T-helper 2 cell (primary cell): ENCODE measurements at places on chromosomes 1 and 21.

DNA sequence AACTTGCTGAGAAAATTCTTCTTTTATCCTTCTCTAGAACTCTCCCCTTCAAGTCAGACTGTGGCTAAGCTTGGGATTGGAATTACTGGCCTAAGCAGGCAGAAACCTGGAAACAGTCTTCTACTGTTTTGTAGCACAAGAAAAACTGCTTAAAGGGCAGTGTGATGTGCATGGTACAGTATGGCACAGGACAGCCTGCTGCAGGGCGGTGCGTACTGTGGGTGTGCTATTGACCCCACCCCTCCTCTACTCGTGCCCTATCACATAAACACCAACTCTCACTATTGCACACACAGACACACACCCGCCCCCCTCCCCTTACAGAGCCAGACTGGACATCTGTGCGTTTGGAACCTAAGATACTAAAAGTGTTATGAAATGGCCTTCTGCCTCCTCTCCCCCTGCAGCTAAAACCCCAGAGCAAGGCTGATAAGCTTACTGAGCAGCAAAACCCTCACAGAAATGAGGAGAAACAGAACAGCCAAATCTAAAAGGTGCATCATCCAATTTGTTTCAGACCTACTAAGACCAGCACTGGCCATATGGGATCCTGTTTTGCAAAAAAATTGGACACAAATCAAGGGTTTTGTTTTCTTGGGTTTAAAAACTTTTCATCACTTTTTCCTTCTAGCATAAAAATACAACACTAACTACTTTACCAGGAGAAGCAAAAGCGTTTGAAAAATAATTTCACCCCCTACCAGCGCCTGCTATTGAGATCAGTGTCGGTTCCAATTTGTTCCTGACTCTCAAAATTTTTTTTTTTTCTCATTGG lies 355.8 kb upstream of the LYPLAL1 start:
- no peak for DNase-seq

GRCh38 chr1:47622776-47623556 lies 185.1 kb downstream of the FOXD2 start:
- no peak for DNase-seq

GRCh38 chr1:86064899-86065298 lies 91.7 kb downstream of the COL24A1 start:
- no peak for DNase-seq

- DNase-seq = no peak
Measured at GRCh38 chr1:82598812-82599211, 798.1 kb downstream of the ADGRL2 start.

- DNase-seq = no peak
Measured at GRCh38 chr1:19504796-19505692, 19.7 kb upstream of the CAPZB start.

DNA sequence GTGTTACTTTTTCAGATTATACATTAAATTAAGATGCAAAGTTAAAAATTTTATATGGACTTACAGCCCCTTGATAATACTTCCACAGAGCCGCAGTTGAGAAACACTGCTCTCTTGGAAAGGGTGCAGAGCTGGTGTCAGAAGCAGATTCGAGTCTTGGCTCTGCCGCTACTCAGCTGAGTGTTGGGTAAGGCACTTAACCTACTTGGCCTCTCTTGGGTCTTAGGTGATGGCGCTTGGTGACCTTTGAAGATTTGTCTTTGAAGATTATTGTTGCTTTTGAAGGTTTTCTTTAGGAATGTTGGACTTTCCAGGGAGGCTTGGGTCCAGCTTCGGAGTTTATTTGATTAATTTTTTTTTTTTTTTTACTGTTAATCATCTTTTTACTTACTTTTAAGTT lies 48.5 kb downstream of the CAMTA1 start:
- DNase-seq = no peak

DNA sequence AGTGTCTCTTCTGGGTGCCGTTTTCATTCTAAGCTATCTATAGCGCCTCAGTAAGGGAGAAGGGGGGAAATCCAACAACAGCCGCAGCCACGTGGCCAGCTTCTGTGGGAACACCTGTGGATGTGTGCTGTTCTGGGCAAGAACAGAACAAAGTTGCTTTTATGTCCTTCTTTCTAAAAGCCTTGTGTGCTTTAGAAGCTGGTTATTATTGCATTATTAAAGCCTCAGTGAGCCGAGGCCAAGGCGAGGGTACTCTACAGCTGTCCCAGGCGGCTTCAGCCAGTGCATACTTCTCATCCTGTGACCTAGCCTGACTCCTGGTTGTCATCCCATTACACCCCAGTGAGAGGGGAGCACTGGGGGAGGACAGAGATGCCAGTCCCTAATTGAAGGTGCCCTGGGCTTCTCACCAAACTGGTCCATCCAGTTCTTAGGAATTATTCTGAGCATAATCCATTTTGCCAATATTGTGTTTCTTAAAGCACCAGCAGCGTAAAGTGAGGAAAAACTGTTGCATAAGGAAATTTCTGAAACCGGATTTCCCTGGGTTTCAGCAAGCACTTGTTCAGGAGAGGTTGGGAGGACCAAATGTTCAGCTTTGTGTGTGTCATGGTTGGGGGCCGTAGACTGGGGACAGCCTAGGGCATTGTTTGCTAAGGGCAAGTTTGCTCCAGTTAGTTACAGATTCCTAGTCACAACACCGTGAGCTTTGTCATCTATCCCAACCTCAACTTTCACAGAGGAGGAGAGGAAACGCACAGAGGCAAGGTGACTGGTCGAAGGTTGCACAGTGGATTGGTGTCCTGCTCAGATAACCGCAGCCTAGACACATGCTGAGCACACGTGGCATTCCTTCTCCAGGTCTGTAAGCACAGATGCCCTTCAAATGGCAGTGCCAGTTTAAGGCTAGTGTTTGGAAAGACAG lies 61.0 kb upstream of the ATP1A1 start:
- no peak for DNase-seq

DNA sequence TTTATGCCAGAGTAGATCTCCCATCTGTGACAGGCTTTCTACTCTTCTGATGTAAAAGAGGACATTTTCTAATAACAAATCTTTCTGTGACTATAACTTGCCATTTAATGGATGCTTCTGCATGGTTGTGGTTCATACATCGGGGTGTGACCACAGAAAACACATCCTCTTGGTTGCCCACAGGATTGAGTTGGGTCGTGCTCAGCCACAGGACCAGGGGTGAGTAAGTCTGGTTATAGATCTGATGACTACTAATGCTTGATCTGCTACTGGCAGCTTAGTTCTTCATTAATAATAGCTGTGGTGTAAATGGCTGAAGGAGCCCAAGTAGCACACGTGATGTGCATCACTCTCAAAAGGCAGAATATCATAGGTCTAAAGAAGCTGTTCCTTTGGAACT lies 328.2 kb downstream of the RWDD3 start:
- DNase-seq = no peak

DNA sequence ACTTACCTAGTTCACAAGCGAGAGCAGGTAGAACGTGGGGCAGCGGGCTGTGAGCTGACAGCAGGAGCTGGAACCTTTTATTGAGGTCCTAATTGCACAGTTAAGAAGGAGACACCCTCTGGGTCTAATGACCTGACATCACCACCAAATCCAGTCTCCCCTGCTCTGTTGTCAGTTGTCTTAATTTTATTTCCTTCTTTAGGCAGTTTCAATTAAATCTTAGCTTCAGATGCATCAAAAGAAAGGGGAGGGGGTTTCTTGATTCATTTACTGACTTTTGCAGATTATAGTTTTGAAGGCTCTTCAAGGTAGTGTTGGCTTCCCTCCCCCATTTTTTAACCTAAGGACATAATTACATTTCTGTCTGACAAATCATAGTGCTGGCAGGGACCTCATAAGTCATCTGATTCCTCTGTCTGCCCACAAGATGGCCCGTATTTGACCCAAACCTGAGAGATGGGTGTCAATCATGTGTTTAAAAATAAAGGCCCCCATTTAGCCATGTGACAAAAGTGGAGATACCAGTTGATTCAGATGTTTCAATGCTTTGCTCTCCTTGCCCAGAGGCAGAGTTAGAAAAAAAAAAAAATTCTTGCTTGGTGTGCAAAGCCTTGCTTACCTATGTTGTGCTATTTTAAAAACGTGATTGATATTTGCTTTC lies at the start of gene TCHHL1:
TSS of gene TCHHL1 (minus strand) at position 51 of the 661 bp plus-strand sequence. CDS start 921 bp downstream, outside the sequence.
- DNase-seq = no peak

DNA sequence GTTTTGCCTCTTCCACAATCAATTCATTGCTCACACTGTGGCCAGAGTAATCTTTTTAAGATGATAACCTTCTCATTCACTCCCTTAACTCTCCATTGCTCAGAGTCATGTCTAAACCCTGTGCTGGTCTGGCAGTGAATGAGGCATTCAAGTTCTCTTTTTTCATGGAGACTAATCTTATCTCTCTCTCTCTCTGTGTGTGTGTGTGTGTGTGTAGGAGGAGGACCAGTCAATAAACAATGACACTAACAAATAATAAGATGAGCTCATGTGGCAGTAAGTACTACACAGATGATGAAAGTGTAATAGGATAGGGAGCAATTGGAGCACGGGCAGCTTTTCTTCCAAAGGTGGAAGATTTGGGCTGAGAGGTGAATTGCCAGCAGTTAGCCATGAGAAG lies 122.0 kb upstream of the B3GALT2 start:
- no peak for DNase-seq

GRCh38 chr1:63987014-63987627 lies 213.3 kb downstream of the ROR1 start:
- DNase-seq = no peak

GRCh38 chr1:226494092-226494609 lies 54.4 kb upstream of the STUM start:
- DNase-seq = no peak

DNA sequence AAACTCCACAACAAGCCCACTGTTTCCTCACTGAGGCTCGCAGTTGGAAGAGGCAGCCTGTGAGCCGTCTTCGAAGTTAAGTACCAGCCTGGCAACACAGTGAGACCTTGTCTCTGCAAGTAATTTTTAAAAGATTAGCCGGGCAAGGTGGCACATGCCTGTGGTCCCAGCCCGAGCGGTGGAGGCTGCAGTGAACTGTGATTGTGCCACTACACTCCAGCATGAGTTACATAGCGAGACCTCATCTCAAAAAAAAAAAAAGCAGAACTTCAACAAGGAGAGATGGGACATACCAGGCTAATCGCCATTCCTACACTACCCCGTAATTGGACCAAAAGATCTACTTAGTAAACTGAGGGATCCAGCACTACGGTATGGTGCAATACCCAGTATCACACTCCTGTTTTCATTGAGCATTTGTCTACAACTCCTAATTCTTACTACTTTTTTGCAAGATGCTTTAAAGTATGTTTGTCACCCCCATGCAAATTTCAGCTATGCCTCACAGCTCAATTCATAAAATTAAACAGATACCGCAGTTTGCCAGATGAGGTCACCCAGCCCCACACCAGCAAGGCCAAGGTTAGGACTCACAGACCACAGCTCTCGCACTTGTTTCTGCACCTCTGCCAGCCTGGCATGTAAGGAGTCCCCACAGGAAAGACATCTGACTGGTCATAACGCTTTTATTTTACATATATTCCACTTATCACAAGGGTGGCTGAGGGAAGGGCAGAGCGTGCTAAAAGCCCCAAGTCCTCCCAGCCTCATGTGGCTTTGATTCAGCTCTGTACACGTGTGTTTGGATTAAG lies 21.0 kb downstream of the SDE2 start:
- DNase-seq = no peak

- DNase-seq = no peak
Measured at GRCh38 chr1:171751221-171751620, 9.4 kb upstream of the VAMP4 start.

- no peak for DNase-seq
Measured at GRCh38 chr1:43705982-43706597, 1.2 kb upstream of the ST3GAL3 start.

DNA sequence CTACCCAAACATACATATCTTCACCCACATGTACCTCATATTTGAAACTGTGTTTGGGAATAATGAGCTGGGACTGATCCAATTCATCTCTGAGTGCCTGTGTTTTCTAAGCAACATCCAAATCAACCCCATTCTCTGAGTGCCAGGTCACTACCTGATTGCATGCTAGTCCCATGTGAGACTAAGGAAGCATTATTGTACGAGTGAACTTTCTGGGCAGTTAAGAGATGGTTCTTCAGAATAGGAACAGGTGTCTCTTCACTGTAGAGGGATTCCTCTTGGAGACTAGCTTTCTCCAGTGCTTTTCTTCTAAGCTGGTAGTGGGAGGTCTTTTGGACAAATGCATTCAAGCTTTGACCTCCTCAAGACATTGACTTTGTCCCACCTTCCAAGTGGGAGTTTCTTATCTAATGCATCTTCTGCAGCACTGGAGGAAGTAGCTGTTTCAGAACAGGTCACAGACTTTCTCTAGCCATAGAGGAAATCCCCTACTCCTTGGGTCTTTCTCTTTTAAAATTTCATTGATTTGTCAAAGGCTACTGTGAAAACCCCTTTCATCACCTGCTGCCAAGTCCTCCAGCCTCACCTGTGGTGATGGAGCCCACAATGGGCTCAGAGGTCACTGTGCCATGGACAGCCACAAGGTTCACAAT lies 172.0 kb upstream of the KIAA0040 start:
- no peak for DNase-seq

GRCh38 chr1:222815440-222815765 lies 564 bp downstream of the DISP1 start:
- no peak for DNase-seq

GRCh38 chr1:244197851-244198375 lies 146.8 kb downstream of the ZBTB18 start:
- no peak for DNase-seq

DNA sequence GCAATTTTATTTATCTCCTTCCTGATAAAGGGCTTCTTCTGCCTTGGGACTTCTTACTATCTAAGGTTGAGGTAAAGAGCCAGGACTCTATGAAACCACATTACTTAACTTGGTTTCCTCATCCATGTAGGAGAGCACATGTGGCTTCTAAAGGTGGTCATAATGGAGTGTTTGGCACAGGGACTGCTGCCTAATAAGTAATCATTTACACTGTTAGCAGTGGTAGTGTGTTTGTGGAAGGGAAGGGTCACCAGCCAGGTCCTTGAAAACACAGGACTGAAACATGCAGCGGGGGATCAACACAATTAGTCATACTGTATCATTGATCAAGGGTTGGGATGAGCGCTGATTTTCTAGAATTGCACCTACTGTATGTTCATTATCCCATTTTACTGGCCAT lies 59.6 kb downstream of the UCK2 start:
- DNase-seq = no peak

DNA sequence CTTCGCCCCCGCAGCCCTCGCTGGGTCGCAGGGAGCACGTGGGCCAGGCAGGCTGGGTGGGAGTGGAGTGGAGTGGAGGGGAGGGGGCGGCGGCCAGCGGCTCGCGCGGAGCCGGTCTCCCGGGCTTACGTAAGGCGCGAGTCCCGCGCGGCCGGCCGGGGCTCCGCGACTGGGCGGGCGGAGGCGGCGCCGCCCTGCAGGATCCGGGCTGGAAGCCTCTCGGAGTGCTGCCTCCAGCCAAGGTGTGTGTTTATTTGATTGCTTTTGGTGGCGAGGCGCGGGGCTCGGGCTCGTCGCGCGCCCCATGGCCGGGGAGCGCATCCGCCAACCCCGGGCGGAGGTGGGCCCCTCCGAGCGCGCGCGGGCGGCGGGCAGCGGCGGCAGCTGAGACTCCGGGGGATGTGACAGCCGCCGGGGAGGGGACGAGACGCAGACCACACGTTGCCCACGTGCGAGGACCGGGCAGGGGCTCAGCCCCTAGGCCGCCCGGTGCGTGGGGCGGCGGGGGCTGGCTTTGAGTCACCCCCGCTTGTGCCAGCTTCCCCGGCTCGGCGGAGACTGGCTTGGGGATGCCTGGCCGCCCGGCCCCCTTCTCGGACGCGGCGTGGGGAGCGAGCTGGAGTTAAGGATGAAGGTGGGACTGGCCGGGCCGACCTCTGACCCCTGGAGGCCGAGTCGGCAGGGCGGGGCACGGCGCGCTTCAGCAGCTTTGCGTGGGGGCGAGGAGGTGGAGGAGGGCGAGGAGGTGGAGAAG lies 402 bp upstream of the AK4 start:
- DNase-seq = no peak

GRCh38 chr21:31997191-31997590 lies 124.4 kb downstream of the HUNK start:
- DNase-seq = no peak

- no peak for DNase-seq
Measured at GRCh38 chr1:76901158-76901767, 34.0 kb downstream of the ST6GALNAC5 start.
